ENCODE measurements at places on chromosomes 4 and X.

DNA sequence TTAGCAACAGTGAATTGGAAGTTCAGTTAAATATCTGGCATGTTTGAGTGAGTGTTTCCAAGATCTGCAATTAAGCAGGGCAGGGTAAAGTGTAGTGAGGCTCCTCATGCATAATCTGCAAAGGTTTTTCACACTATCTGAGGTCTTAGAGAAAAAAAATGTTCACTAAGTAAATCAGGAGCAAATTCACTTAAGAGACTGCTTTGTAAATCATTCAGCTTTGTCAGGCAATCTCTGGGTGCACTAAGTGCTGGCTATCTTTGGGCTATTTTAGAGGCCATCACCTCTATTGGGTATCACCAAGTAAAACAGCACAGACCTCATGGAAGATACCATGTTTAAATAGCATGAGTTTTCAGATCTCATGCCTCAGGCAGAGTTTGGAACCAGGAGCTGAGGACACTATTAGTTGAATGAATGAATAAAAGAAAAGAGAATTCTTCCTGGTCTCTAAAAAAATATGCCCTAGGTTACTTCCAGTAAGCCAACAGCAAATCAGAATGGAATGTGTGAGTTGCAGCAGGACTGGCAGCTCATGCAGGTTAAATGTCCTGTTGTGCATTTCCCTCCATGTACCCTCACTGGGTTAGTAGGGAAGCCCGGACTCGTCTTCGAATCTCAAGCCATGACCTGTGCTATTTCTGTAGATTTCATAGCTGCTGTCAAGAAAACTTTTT, 195.3 kb downstream of the KCNIP4 start:
- DNase-seq: no peak

DNA sequence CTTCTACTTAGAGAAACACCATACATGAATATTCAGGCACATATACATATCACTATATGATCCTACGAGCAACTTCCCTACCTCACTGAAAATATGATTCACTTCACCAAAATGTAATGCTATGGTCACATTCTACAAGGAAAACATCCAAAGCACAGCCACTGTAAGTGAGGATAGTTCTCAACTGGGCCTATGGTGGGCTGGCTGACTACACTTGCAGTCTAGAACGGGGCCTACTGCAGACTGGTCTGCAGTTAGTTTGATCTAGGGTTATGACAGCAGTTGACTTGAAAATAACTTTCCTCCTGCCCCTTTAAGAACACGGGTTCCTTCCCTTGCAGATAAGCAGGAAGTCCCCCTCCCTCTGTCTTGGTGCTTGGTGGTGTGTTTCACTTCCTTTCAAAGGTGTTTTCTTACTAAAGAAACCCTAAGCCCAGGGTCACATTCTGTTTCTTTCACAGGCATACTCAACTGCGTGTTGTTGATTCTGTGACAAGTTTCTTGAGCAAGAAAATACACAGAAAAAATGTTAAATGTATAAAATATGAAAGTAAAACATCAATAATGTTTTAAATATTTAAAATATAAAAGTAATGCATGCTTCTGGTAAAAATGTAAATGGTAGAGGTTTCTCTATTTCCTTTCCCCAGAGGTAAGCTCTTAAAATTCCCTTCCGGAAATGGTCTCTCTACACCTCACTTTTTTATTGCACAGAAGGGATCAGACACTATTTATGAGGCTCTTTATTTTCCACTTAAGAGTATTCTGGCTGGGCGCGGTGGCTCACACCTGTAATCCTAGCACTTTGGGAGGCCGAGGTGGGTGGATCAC, 18.0 kb upstream of the TMSB4X start:
- peak; percentile 82 for DNase-seq

- no peak for DNase-seq
Observed at GRCh38 chrX:23008431-23009099, 8.8 kb downstream of the DDX53 start.

- peak; percentile 8 for DNase-seq
Observed at GRCh38 chrX:3738509-3738908, 25.1 kb upstream of the PRKX start.

DNA sequence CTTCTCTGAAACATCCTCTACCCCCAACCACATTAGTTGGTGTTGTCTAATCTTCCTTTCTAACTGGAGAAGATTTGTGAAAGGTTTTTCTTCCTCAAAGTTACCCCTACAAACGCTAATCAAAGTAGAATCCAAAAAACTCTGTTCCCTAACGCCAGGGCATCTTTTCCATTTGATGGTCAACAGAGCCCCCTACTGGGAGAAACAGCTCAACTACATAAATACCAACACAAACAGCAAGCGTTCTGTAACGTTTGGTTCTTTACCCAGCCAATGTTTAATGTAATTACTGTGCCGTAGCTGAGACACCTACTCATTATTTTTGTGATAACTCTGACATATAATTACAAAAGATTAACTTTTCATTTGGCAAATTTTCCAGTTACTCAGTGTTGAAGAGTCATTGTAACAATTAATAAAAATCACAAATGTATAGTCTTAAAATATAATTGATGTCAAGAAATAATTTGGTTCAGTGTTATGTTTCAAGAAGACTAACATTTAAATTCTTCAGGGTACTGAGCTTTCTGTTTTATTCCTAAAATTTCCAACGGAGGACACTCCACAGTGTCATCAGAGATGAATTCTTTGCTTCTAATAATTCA, 94.9 kb upstream of the TBC1D9 start:
- peak; percentile 22 for DNase-seq

DNA sequence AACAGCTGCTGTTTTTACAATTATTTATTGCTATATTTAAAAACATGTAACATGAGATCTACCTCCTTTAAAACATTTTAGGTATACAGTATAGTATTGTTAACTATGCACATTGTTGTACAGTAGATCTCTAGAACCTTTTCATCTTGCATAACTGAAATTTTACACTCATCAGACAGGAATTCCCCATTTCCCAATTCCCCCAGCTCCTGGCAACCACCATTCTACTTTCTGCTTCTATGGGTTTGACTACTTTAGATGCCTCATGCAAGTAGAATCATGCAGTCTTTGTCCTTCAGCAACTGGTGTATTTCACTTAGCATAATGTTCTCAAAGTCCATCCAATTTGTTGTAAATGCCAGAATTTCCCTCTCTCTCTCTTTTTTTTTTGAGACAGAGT, 9.7 kb upstream of the LSM6 start:
- no peak for DNase-seq

DNA sequence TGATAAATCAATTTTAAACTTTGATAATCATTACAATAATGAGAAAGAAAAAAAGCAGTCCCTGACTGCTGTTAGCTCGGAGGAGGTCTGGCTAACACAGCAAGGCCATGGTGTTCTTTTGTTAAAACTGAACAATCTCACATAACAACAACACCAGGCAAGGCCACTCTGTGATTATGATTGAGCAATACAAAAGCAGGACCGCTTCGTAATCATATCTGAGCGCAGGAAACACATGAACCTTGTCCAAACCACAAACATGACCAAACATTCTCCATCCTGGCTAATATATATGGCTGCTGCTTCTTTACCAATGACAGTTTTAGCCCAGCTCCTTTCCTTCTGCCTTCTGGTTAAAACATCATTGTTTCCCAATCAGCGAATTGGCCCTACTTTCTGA, 76.8 kb upstream of the DDX53 start:
- DNase-seq: no peak

GRCh38 chrX:43860646-43861370, 21.4 kb downstream of the MAOB start:
- DNase-seq: no peak

DNA sequence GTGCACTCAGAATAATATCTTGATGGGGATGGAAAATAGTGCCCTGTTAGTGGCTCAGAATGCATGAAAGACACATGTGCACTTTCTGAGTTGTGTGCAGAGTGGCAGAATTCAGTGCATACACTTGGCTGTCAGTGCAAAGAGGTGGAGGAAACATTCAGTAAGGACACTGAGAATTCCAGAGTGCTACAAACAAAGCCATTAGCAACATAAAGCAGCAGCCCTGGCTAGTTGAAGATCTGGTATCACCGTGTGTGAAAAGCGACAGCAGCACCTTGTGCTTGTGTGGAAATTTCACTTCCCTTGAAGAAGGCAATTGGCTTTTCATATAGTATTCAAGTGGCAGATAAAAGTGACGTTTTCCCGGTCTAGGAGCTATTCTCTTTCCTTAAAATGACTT, 810.4 kb downstream of the TRIML1 start:
- DNase-seq: no peak

GRCh38 chr4:87872028-87872427, 39.3 kb downstream of the MEPE start:
- DNase-seq: no peak

DNA sequence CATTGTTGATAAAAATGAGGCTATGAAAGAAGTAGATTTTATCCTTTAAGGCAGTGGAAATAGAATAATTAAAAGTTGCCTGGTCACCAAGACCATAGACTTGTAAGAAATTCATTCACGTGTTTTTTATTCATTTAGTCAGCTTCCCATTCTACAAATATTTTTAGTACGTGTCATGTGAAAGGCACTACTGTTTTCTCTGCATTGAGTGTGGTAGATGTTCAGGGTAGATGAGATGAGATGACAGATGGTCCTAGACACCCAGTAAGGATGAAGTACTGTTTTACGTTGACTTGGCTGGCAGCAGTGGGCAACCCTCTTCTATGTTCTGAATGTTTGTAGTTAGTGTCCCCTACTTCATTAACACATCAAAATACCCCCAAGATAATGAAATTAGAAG, 228.1 kb downstream of the ARHGAP24 start:
- no peak for DNase-seq

DNA sequence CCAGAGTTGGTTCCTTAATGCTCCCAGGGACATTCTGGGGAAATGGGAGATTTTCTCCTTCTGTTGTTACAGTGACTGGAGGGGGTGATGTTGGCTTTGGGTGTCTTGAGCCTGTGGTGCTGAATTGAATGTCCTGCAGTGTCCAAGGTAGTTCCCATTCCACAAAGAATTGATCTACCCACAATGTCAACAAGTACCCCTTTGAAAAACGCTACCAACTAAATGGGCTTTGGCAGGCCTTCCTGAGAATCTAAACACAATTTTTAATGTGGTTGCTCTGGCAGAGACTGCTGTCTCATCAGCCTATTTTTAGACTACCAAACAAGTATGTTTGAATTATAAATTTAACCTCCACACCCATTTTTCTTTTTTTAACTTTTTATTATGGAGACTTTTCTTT, 69.4 kb downstream of the CCKAR start:
- DNase-seq: no peak

DNA sequence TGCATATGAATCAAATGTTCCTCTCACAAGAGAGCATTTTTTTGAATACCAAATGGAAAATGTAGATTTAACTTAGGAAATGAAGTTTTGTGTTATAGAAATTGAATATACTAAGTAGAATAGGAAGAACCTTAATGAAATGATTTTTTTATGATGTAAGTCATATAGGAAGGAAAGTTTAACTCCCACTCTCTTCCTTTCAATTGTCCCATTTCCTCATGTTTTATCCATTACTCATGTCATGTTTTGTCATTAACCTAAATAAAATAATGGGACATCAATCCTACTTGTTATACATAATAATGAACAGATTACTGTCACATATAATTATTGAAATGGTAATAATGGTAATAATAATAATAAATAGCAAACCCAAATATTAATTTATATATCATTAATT, 22.7 kb upstream of the SRD5A3 start:
- no peak for DNase-seq

GRCh38 chrX:111830571-111830970, 45.4 kb upstream of the TRPC5OS start:
- DNase-seq: no peak

DNA sequence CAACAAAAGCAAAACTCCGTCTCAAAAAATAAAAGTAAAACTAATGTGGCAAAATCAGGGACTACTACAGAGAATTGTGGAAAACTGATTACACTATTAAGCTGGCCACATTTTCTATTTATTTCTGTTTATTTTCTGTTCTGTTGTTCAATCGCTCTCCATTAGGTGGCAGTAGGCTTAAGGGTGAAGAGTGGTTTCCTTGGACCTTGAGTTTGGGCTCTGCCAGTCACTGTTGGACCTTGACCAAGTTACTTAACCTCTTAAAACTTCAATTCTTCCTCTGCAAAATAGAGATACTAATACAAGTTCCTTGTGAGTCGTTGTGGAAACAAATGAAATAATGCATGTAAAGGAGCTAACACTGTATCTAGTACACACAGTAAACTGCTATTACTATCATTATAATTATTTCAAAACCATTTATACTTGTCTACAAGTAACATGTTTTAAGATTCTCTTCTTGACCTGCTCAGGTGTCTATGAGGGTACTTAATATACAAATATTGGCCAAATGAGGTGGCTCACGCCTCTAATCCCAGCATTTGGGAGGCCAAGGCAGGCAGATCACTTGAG, 15.2 kb downstream of the HSD17B11 start:
- peak; percentile 58 for DNase-seq

DNA sequence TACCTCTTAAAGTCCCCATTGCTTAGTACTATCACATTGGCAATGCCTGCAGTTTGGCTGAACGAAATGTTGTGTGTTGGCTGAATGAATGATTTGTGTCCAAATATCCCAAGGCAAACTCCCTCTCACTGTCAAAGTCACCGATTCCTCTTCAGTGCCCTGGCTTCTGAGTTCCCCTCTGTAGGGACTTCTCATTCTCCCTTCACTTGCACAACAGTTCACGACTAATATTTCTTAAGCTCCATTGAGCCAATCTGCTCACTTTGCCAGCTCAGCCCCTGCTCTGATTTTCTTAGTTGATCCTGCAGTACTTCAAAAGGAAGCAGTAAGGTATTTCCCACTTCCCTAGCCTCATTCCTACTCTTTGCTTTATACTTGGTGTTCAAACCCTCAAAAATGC, 21.9 kb upstream of the PACRGL start:
- DNase-seq: no peak

- DNase-seq: no peak
Observed at GRCh38 chrX:36407836-36408235, 488.3 kb downstream of the CFAP47 start.

Measured in CD4-positive, alpha-beta T cell treated with Interleukin-2 at 100 ng/mL for 4 hours (primary cell).